Stimulated activated CD8-positive, alpha-beta memory T cell treated with anti-CD3 and anti-CD28 coated beads, Interleukin-7, amount 100 ng/mL, for 24 hours (primary cell): ENCODE measurements at places on chromosomes 3 and 15.

- DNase-seq: no peak
Observed at GRCh38 chr15:67415181-67415580, 105.8 kb upstream of the C15orf61 start.

GRCh38 chr15:72198356-72199204 is 993 bp upstream of the GRAMD2A start:
- no peak for DNase-seq

- no peak for DNase-seq
Observed at GRCh38 chr3:44568561-44568960, 13.6 kb downstream of the ZKSCAN7 start.

DNA sequence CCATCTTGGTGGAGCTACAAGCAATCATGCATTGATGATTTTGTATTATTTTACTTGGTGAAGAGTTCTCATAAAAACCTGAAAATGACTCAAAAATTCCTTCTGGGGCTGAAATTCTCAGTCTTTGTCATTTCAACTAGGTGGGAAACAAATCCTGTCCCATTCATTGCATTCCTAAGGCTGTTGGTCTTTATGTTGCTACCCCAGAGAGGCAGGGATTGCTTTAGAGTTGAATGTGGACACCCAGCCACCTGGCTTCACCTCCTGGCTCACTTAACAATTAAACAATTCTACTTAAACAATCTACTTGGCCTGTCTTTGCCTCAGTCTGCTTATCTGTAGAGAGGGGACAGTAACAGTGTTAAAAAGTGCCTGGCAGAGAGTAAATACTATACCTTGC is 117.3 kb upstream of the UBE3A start:
- no peak for DNase-seq

DNA sequence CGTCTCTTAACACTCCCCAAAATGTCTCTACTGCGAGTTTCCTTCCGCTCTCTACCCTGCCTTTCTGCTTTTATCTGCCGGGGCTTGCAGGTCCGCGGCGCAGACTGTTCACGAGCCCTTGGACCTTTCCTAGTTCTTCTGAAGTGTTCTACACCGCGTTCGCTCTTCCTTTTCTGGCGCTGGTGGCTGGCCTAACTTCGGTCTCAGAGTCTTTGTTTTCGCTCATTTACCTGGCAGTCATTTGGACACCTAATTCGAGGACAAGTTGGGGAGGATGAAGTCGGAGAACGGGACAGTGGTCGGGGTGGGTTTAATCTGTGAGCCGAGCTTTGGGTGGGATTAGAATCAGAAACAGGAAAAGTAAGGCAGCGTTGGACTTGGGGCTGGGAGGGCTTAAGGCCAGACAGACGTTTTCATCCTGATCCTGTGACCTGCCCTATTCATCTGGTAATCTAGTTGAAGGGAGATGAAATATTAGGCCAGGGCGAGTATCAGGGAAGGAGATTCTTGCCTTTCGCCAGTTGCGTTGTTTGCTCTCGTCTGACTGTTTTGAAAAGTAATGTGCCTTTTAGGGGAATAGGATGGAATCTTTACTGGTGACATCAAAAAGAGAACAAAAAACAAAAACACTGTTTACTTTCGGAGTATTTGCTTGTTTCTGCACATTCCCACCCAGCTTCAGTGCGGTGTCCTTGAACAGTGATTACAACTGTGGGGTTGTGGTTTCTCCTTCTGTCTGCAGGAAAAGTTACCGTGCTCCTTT is 1.8 kb downstream of the DIPK2A start:
- peak; percentile 27 for DNase-seq

- no peak for DNase-seq
Observed at GRCh38 chr3:51257870-51258269, 127.2 kb upstream of the MANF start.

- DNase-seq: no peak
Observed at GRCh38 chr3:14518893-14519292, 21.2 kb downstream of the GRIP2 start.

GRCh38 chr3:118527514-118528044 is 507.1 kb downstream of the IGSF11 start:
- DNase-seq: no peak

- DNase-seq: no peak
Observed at GRCh38 chr15:78925956-78926743, 18.7 kb downstream of the CTSH start.

- no peak for DNase-seq
Observed at GRCh38 chr3:188899881-188900280, 271.9 kb upstream of the TPRG1 start.

GRCh38 chr3:160132226-160132625 is 93.0 kb upstream of the C3orf80 start:
- no peak for DNase-seq

DNA sequence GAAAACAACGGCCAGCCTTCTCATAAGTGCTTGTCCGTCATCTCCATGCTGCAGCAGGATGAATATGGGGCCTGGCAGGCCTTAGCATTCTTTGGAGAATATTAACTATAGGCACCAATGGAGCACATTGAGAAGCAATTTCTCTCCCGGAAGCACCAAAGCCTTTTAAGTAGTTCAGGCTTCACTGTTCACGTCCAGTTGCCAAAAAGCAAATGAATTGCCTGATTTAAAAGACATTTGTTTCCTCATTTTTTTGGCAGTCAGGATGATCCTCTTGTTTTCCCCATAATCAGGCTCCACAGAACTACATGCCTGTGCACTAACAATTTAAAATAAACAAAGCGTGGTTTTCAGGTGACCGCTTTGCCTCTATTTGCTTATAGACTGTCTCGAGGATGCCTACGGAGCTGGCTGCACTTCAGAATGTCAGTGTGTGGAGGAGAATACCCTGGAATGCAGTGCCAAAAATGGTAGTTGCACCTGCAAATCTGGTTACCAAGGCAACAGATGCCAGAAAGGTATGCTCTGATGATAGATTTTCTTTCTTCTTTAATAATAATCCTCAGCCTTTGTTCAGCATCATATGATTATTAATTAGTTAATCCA is 725.2 kb upstream of the GOLIM4 start:
- no peak for DNase-seq

GRCh38 chr3:116148881-116149851 is 296.1 kb downstream of the LSAMP start:
- no peak for DNase-seq

- no peak for DNase-seq
Observed at GRCh38 chr15:42102646-42103235, 8.4 kb upstream of the PLA2G4D start.

- DNase-seq: no peak
Observed at GRCh38 chr3:166372571-166373106, 535.4 kb upstream of the BCHE start.

DNA sequence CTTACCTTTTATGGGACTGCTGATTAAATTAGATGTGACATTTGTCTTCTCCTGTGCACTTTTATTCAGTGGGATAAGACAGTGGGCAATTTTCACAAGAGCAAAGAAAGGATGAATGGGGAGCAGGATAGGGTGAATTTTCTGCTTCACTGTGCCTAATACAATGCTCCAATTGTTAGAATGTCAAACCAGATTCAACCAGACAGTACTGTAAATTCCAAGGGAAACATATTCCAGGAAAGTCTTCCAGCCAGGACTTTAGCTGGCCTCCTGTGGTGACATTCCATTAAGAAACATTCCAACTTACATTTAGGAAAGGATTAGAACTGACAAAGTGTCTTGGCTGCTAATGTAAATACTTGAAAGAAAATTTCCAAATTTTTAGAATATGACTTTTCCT is 100.1 kb upstream of the PROK2 start:
- DNase-seq: no peak

- no peak for DNase-seq
Observed at GRCh38 chr3:162632672-162633071, 1136.1 kb downstream of the OTOL1 start.

GRCh38 chr15:27642981-27643380 is 456.1 kb downstream of the OCA2 start:
- no peak for DNase-seq

DNA sequence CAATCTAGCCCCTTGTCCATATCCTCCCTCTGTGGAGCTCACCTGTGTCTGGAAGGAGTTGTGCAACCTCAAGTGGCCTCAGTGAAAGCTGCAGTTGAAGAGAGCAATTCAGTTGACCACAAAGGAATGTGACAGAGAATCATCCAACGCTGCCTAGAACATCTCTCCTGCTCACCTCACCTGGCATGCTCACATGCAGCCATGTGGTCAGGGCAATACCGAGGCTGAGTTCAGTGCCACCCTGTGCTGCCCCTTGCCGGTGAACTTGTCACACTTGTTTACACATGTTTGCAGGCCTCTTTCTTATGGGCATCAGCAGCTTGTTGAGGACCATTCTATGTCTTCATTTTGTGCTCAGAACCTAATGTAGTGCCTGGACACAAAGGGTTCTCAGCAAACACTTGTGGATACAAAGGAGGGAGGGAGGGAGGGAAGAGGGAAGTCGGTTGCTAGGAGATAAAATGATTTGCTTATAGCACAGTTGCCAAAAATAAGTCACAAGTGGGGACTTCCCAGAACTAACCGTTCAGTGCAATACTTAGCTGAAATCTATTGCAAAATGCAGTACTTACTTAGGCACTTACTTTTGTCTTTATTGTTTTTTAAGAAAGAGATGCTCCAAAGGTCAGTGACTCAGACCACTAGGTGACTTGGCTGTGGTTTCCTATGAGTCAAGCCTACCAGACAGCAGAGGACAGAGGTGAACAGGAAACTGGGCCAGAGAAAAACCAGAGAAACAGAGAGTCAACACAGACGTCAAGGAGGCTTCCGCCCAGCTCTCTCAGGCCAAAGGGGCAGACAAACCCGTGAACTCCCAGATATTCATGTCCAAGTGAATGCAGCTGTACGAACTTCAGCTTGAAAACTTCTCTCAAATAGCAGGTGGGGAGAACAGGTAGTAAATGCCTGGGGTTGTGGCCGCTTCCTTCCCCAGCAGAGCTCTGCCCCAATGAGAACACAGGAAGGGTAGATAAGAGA is 227.8 kb upstream of the CTNNB1 start:
- DNase-seq: no peak

- DNase-seq: no peak
Observed at GRCh38 chr3:98670020-98670419, 76.6 kb upstream of the CPOX start.

DNA sequence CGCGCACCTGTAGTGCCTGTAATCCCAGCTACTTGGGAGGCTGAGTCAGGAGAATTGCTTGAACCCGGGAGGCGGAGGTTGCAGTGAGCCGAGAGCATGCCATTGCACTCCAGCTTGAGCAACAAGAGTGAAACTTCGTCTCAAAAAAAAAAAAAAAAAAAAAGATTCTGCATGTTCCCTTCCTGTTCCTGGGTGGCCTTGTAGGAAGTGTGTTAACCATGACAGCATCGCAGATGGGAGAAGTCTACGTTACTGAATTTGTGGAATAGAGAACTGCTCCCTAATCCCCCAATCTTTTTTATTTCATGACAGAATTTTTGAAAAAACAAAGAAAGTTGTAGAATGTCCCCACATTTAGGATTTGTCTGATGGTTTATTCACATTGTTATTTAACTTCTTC is 45.4 kb downstream of the FOXL2 start:
- DNase-seq: no peak

DNA sequence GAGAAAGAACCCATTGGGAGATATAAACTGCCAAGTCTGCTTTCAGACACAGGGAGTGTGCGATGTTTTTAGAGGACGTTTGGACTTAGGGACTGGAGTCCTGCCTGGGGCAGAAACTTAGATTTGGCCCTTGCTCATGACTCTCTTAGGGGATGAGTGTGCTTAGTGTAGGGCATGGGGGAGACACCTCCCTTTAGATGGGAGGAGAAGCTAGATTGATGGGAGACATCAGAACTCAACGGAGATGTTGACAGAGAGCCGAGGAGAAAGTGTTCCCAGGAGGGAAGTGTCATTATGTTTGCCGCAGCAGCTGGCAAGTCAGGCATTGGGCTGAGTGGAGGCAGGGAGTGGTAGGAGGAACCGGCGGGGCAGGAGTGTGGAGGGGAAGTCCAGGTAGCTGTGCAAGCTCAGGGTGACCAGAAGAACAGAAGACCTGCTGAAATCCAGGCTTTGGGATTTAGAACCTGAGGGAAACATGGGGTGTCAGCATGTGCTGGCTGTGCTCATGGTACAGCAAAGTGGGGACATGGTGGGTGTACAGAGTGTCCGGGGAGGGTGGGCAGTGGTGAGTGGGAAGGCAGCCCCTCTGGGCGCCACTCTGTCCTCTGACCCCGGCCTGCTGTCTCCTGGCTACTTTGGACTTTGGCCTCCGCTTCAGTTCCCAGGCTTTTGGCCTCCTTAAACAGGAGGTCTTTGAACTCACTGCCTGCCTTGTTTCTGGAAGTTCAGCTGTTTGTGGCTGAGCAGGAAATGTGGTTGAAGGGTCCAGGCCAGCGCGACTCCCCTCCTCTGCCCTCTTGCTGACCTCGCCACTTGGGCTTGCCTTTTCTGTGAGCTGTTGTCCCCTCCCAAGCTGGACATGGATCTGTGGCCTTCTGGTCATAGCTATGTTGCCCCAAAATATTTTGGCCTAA is 324.0 kb upstream of the LRRFIP2 start:
- DNase-seq: no peak

DNA sequence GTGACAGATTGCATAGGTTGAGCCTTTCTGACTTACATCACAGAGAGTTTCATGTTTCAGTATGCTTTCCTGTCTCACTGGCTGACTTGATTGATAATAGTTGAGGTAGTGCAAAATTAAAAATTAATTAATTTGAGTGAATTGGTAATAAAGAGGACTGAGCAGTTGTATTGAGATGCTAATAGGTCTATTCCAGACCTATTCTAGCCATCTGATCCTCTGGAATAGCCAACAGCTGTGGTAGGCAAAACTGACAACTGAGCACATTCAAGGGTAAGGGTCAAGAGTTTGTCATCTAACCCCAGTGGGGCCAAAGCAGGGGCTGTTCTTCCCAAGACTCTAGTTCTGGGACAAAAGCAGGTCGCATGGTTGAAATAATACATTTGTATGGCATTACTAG is 132.4 kb downstream of the EPHA3 start:
- DNase-seq: no peak

GRCh38 chr15:61689067-61689466 is 371.2 kb downstream of the VPS13C start:
- DNase-seq: no peak

GRCh38 chr15:60520825-60521368 is 42.0 kb upstream of the ICE2 start:
- DNase-seq: peak; percentile 59

DNA sequence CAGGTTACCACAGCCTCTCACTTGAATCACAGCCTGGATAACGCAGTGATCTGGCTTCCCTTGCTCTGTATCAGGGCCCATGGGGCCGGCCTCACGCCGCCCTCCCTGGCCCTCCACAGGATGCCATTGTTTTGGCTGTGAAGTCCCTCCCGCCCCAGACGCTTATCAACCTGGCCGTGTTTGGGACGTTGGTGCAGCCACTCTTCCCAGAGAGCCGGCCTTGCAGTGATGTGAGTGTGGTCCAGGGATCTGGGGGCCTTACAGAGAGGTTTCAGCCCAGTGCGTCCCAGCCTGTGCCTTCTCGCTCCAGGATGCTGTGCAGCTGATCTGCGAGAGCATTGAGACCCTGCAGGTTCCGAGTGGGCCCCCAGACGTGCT is 6.6 kb downstream of the VWA5B2 start:
- DNase-seq: no peak

DNA sequence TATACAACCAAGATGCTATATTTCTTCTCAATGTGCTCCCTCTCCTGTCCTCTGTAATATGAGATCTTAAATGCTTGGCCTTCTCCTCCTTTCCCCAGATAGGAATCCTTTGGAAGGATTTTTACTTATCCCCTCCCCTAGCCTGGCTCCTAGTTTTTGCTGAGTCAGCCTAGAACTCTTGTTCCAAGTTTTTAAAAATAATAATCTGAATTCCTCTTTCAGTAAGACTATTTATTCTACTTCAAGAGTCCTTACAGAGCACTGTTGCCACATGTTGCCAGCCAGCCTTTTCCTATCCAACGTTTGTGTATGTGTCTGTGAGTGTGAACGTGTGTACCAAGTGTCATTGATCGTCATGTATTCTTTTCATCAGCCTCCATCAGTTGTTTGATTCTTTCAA is 11.0 kb upstream of the KCNMB2 start:
- DNase-seq: no peak
